ENCODE measurements at places on chromosomes 11 and 22. TPM values are rescaled to one million over a fixed set of nuclear protein-coding genes. Genes with fewer than 3 reads are reported as not detected.

Gene POU2AF2
- not detected for total RNA-seq

Gene SMC1B
- total RNA-seq: not detected

Gene HEPHL1
- 0.06 TPM for total RNA-seq

Gene VWCE
- total RNA-seq: 3.0 TPM

Gene MYOD1
- total RNA-seq: not detected

Gene GDPD4
- not detected for total RNA-seq

DNA sequence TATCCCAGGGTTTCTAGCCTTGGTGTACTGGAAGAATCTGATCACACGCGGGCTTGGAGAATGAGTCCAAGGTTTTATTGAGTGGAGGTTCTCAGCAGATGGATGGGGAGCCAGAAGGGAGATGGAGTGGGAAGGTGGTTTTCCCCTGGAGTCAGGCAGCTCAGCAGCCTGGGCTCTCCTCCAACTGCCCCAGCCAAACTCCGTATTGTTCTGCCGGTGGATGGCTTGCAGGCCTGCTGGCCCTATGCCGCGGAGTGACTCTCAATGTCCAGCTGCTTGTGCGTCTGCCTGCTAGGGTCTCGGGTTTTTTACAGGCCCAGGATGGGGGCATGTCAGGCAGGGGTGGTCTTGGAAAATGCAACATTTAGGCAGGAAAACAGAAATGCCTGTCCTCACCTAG, 162.4 kb upstream of the LMO1 start:
- no peaks in the 10 kb centered on the region for H3K27me3 ChIP-seq
- no peak for DNase-seq
- no peak overlapping the region for H3K27ac ChIP-seq
- no peak overlapping the region for H3K4me3 ChIP-seq
- no peaks in the 10 kb centered on the region for H3K4me1 ChIP-seq

- H3K4me3 ChIP-seq: no peak overlapping the region
- no peaks in the 10 kb centered on the region for H3K4me1 ChIP-seq
- H3K27me3 ChIP-seq: peaks cover 1% of the 10 kb centered on the region
- peak; percentile 94 for DNase-seq
Observed at GRCh38 chr11:65419772-65420481, 2.7 kb upstream of the NEAT1 start.

DNA sequence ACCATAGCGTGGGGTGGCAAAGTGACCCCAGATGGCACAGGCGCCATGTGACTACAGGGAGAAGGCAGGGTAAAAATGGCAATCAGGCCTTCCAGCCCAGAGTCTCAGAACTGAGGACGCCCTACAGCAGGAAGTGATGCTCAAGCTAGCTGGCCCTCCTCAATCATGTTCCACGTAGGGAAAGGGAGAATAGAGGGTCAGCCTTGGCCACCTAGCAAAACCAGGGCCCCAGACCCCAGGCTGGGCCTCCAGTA, 978 bp upstream of the ANKRD13D start:
- DNase-seq: no peak
- peak overlapping the region; percentile 38 for H3K27ac ChIP-seq
- H3K4me3 ChIP-seq: no peak overlapping the region
- H3K36me3 ChIP-seq: no peaks in the 10 kb centered on the region
- H3K27me3 ChIP-seq: no peaks in the 10 kb centered on the region

DNA sequence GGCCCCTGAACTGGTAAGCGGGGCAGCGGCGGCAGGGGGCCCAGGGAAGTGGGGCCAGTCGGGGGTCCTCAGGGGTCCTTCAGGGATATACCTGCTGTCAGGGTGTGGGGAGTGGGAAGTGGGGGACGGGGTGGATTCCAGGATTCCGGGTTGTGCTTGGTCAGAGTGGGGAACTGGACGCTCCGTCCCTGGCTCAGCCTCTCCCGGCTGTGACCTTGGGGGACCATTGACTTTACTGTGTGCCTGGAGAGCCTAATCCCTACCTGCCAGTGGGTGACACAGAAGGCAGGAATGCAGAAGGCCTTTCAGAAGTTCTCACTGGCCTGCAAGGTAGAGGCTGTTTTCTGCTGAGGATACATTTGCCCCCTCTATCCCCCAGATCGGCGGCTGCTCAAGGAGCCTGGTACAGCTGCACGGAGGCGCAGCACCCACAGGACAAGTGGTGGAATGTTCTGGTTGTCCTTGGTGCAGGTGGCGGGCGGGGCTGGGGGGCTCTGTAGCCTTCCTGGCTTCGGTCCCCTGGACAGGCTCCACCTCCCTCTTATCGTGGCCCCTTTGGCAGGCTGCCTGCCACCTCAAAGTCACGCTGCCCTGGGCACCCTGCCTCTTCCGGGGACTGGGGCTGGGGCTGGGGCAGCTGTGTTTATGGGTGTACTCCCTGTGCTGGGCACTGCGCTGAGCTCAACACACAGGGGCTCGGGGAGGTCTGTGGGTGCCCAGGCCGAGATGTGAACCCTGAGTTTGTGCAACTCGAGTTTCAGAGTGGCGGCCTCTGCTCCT, 18.4 kb downstream of the KCNQ1 start:
- no peaks in the 10 kb centered on the region for H3K36me3 ChIP-seq
- DNase-seq: no peak
- H3K27me3 ChIP-seq: no peaks in the 10 kb centered on the region
- H3K4me1 ChIP-seq: no peaks in the 10 kb centered on the region

- H3K27ac ChIP-seq: no peak overlapping the region
- no peak for DNase-seq
- H3K27me3 ChIP-seq: no peaks in the 10 kb centered on the region
- H3K36me3 ChIP-seq: no peaks in the 10 kb centered on the region
- no peak overlapping the region for H3K4me3 ChIP-seq
- H3K4me1 ChIP-seq: no peaks in the 10 kb centered on the region
Observed at GRCh38 chr11:88013508-88014065, 161.7 kb downstream of the RAB38 start.

DNA sequence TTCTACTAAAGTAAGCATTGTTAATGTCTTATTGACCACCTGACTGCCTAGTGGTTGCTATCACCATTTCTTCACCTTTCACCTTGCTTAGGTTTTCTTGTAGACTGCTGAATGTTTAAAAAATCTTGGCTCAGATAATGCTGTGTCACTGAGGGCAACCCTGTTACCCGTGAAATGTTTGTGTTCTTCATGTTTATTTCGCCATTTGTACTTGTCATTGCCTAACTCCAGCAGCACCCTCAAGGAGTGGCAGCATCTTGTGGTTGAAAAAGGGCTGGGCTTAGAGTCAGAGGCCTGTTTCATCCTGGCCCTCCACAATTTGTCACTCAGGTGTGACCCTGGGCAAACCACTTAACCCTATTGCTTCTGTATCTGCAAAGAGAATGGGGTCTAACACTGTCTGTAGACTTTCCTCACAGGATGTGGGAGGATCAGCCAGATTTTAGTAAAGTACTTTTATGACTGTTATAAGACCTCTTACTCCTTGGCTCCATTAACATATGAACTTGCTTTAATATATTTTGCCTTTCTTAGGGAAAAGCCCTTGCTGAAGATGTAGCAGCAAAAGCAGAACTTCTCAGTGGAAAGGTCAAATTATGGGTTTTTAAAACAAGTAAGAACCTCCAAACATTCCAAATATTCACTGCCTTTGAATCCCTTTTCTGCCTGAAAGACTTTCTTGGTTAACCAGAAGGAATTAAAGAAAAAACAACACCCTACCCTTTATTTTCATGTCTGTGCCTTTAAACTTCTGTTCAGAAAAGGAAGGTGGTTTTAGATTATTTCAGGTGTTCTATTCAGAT, 154.5 kb upstream of the C11orf87 start:
- no peaks in the 10 kb centered on the region for H3K36me3 ChIP-seq
- no peak for DNase-seq
- no peaks in the 10 kb centered on the region for H3K4me1 ChIP-seq
- H3K4me3 ChIP-seq: no peak overlapping the region
- H3K27ac ChIP-seq: no peak overlapping the region

GRCh38 chr11:34331736-34332135, 26.1 kb downstream of the ABTB2 start:
- no peaks in the 10 kb centered on the region for H3K36me3 ChIP-seq
- H3K4me3 ChIP-seq: no peak overlapping the region
- no peak for DNase-seq

DNA sequence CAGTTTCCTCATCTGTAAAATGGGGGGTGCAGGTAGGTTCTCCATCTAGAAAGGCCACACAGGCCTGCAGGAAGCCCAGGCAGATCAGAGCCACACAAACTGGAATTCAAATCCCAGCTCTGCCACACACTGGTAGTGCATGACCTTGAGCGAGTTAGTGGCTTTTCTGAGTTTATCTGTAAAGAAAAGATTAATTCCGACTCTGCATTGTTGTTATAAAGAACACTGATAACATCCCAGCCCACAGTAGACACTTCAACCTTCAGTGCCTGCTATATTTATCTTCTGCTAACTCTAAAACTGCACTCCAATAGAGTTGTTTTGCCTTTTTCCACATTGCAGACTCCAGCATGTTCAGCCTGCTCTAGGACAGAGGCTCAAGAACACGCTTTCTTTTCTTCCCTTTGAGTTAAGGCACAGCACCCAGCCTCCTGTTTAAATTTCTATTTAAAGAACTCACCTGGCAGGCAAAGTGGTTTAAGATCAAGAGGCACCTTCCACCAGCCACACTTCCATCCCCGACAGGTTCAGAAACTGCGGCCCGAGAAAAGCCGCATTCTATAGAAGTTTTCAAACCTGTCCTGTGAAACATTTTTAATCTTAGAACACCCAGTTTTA, 133.9 kb downstream of the PLEKHA7 start:
- DNase-seq: no peak
- H3K4me1 ChIP-seq: no peaks in the 10 kb centered on the region
- no peak overlapping the region for H3K4me3 ChIP-seq
- H3K27me3 ChIP-seq: no peaks in the 10 kb centered on the region
- no peak overlapping the region for H3K27ac ChIP-seq

DNA sequence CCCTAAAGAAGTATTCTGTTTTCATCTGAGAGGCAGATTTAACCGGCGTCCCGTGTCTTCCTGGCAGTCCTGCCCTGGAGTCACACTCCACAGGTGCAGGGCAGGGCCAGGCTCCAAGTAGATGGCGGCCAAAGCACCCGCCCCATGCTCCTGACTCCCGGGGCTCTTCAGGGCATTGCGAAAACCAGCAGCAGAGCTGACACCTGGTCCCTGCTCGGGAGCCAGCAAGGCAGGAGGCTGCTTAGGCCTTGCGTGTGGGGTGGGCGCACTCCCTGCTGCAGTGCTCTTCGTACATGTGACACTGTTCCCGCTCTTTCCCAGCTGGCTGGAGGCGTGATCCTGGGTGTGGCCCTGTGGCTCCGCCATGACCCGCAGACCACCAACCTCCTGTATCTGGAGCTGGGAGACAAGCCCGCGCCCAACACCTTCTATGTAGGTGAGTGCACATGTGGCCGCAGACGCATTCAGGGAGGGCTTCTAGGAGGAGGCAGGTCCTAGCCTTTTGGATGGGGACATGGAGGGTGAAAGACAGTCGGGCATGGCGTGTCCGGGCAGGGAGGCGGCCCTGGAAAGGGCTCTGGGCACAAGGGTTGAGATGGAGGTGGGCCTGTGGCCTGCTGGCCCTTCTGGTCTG, 10.3 kb upstream of the TSSC4 start:
- H3K27ac ChIP-seq: peak overlapping the region; percentile 62
- DNase-seq: no peak
- no peaks in the 10 kb centered on the region for H3K27me3 ChIP-seq
- no peaks in the 10 kb centered on the region for H3K36me3 ChIP-seq
- H3K4me1 ChIP-seq: no peaks in the 10 kb centered on the region
- H3K4me3 ChIP-seq: no peak overlapping the region

GRCh38 chr11:46427364-46427763, 35.8 kb upstream of the CHRM4 start:
- H3K27me3 ChIP-seq: no peaks in the 10 kb centered on the region
- peaks cover 4% of the 10 kb centered on the region for H3K36me3 ChIP-seq

DNA sequence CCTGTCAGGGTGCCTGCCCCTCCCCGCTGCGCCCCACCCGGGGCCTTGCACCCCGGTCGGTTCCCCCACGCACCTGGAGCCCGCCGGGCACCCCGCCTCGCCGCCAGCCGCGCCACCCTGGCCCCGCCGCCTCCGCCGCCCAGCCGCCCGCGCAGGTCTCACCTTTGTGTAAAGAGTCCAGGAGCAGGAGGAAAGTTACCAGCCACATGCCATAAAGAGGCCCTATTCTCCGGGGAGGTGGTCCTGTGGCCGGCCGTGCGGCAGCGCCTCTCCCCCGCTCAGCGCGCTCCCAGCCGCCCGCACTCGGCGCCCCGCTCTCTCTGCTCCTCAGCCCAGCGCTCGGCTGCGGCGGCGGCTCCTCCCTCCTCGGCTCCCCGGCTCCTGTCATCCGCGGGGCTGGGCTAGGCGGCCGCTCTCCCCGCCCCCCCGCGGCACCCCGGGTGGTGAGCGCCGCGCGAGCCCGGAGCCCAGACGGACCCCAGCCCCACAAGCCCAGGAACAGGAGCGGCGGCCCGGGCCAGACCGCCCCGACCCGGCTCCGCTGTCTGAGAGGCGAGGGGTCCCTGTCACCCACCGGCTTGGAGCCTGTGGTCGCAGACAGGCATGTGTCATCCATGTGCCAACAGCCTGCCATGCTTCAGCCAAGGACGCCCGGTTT, at the start of gene DSCAML1:
Gene DSCAML1, minus strand, starts transcription at position 345 of the 658 bp plus-strand sequence. Its CDS starts 137 bp downstream, at position 208.
- DNase-seq: no peak
- no peaks in the 10 kb centered on the region for H3K4me1 ChIP-seq
- H3K4me3 ChIP-seq: no peak within 1 kb of the TSS
- H3K27me3 ChIP-seq: no peaks in the 10 kb centered on the region

DNA sequence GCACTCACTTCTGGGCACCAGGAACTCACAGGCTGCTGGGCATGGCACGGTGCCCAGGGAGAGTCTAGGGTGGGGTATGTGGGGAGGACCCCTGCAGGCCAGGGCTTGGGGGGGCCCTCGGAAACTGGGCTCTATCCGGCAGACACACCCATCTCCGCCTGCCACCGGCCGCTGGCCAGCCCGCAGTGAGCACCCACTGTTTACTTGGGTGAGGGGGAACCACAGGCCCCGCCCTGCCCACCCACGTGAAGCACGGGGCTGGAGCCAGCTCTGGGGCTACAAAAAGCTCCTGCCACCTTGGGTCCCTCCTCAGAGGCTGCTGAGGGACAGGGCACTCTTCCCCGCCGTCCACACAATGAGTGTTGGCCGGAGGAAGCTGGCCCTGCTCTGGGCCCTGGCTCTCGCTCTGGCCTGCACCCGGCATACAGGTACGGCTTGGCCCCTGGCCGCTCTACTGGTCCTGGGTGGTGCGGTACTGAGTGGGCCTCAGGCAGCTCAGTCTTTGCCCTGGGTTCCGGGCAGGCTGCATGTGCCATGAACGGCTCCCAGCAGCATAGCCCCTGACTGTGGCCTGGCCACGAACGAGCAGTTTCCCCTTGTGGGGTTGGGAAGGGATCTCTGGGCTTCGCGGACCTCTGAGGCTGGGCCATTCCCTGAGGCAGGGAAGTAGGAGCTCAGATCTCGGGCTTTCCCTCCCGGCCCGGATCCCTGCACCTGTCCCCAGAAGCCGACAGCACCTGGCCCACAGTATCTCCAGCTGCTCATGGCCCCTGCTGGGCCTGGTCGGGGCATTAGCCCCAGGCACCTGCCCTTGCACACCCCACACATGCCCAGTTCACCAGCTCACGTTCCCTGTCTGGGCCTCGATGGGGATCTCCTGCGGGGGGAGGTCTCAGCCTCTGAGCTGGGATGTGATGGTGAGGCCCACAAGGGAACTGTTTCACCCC, at the start of gene MUC5AC:
Gene MUC5AC, plus strand, starts transcription at position 309 of the 947 bp plus-strand sequence. Its CDS starts 47 bp downstream, at position 356.
- DNase-seq: no peak
- H3K27ac ChIP-seq: no peak within 1 kb of the TSS
- no peaks in the 10 kb centered on the region for H3K4me1 ChIP-seq
- H3K4me3 ChIP-seq: no peak within 1 kb of the TSS
- no peaks in the 10 kb centered on the region for H3K36me3 ChIP-seq
- no peaks in the 10 kb centered on the region for H3K27me3 ChIP-seq
